ENCODE measurements at places on chromosomes 3 and 15.

DNA sequence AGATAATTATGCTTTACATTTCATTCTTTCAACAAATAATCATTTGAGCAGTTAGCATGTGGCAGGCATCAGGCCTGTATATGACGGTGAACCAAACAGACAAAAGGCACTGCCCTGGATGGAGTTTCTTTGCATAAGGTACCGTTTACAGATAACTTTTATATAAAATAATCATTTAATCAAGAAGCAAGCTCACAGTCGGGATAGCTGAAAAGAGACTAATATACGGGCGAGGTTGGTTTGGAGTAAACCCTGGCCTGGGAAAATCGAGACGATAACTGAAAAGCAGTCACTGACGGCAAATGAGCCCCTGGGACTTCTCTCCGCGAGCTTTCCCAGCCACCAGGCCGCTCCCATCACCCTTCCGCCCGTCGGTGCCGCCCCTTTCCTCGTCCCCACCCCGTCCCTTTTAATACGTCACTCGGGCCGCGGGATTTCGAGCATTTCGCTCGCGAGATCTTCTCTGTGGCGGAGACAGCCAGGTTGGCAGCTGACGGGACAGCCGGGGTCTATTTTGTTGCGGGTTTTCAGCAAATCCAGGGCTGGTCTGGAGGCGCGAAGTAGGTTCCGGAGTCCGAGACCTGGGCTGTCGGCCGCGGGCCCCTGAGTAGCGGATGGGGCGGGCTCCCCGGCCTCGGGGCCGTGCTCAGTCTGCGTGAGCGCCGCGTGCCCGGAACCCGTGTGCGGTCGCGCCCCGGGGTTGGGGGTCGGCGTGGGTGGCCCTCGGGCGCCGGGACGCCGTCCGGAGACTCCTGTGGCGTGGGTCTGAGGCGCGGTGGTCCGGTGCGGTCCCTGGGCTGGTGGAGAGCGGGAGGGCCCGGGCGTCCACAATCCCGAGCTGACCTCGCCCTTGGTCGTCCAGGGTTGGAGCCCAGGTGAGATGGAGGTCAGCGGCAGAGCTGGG is at the start of gene NMD3:
NMD3 (plus strand) TSS at position 462 of the 904 bp plus-strand sequence. CDS start 703 bp downstream, outside the sequence.
- peak; percentile 98 for DNase-seq

DNA sequence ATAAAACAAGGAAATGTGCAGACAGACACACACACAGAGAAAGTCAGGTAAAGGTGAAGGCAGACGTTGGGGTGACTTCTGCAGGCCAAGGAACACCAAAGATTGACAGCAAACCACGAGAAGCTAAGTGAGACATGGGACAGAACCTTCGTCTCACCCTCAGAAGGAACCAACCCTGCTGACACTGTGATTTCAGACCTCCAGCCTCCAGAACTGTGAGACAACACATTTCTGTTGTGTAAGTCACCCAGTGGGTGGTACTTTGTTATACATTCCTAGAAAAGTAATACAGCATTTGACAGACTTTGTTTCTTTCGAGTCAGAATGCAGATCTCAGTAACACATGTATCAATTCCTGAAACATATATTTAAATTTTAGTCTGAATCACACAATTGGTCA is 7.1 kb downstream of the WDR72 start:
- no peak for DNase-seq

DNA sequence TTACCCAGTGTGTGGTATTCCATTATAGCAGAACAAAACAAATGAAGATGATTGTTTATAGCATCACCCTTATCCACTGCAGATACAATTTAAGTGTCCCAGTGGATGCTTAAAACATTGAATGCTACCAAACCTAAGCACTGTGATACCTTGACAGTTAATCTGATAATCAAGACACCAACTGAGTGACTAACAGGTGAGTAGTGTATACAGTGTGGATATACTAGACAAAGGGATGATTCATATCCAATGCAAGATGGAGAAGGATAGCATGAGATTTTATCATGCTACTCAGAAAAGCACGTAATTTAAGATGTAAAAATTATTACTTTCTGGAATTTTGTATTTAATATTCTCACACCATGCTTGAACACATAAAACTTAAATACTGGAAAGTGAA is 1449.0 kb downstream of the OTOL1 start:
- no peak for DNase-seq

GRCh38 chr15:23467110-23467600 is 20.1 kb upstream of the GOLGA6L2 start:
- peak; percentile 29 for DNase-seq

DNA sequence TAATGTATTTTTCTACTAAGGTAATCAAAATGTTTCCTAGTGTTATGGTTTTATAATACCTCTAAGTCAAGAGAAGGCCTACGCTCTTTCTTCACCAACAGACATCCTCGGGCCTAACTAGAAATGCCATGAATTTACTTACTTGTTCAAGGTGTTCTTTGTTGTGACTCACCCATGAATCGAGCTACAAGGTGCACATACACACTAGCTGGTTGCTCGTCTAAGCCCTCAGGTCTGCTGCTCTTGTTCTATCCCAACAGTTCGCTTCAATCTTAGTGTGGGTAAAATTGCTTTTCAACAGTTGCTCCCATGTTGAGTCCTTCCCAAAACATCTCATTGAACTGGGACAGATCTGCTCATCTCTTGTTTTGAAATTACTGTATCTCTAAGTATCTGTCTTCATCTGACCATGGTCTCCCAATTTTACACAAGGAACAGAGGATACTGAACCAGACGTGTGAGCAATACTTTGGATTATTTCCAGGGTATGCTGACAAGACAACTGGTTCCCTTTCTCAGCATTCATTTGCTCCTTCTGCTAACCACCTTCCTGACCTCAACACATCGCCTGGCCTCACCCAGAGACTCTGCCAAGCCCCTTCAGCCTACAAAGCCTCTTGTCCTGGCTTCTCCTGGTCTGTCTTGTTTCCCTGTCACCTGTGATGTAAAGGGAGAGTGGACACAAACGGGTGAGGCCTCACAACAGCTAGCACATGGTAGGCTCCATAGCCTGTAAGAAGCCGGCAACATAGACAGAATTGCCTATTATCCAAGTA is 84.2 kb downstream of the NEDD4 start:
- peak; percentile 14 for DNase-seq

- DNase-seq: no peak
These were observed 277.9 kb upstream of the SEMA6D start for GRCh38 chr15:47439146-47440111.

- DNase-seq: no peak
These were observed 233.9 kb upstream of the STAC start for GRCh38 chr3:36146404-36146803.

GRCh38 chr3:195758721-195759353 is 38.1 kb downstream of the MUC20 start:
- DNase-seq: no peak

Data from astrocyte of the hippocampus (primary cell).